LHCN-M2 (cell line): ENCODE measurements at places on chromosomes 5 and 9. TPM values are rescaled to one million over a fixed set of nuclear protein-coding genes. Genes with fewer than 3 reads are reported as not detected.

DNA sequence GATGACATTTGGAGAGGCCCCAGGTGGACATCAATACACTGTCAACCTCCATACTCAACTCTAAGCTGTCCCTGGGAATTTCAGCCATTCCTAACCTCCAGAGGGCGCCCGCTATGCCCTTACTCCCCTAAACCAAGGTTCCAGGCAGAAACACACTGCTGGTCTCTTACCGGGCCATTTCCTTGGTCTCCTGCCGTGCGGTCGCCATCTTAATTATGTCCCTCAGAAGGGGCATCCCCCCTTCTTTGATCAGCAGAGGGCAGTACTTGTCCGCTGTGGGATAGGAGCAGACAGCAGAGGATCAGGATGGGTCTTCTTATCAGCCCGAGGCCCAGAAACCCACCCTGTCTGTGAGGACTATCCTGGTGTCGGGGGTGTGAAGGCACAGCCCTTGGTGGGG is 9.3 kb upstream of the ZDHHC12 start:
- peak; percentile 85 for DNase-seq

- no peak for DNase-seq
These were observed 101.0 kb upstream of the GABRG2 start for GRCh38 chr5:161966564-161966963.

DNA sequence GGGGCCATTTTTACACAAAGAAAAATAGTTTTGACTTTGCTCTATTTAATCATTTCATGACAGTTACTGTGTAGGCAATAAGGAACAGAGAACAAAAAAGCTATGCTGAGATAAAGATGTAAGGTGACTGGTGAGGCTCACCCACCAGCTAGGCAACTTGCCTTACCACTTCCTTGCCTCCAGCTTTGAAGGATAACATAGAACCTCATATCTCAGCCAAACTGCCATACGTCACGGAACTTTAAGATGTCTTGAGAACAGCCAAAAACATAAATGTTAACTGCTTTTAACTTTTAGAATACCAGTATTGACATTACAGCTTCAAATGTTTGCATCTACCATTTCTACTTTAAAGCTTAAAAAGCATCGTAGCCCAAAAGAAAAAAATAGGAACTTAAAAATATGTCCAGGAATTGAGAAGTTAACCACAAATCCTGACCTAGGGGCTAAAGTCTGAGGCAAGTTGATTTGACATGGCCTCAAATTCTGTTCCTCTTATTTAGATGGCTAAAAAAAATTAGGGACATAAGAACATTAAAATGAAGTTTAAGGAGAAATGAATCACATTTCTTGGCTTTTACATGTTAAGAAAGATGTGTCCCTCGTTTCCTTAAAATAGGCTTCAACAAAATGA is 7.7 kb upstream of the GCNT4 start:
- DNase-seq, result no peak

Gene RAB3C
- total RNA-seq, result not detected in 2 replicates

GRCh38 chr5:172640139-172640538 is 924 bp upstream of the NEURL1B start:
- DNase-seq, result no peak

Gene CDKN2B
- 8.8 and 14.2 TPM in 2 replicates for total RNA-seq

DNA sequence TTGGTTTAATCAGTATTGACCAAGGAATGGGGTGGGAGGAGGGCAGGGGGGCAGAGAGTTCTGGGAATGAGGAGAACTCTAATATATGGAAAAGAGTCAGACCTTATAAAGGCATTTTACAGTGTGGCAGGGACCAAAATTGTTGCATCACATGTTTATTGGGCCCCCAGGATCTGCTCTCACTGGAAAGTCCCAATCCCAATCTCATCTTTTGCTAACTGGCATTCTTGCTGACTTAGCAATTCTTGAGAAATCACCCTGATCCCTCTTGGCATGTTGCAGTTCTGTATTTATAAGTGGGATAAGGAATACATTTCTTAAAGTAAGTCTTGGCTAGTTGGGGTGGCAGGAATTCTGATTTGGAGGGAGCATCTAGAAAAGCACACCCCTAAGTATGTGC is 104.4 kb upstream of the CXCL14 start:
- DNase-seq, result no peak

Gene TTLL11
- 3.4 and 3.8 TPM in 2 replicates for total RNA-seq

DNA sequence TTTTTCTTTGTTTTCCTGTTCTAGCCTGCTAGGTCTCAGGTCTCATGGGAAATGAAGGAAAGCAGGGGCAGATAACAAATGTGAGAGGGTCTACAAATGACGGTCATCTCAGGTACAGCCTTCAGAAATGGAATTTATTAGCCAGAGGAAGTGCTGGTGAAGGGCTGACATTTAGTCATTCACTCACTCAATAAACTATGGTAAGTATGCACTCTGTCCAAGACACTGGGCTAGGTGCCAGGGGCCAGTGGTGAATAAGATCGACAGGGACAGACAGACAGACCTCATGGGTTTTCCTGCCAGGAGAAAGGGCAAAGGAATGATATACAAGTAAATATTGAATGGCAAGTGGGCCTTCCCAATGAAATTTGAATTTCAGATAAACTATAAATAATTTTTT is 6.3 kb downstream of the PDE6A start:
- peak; percentile 98 for DNase-seq

DNA sequence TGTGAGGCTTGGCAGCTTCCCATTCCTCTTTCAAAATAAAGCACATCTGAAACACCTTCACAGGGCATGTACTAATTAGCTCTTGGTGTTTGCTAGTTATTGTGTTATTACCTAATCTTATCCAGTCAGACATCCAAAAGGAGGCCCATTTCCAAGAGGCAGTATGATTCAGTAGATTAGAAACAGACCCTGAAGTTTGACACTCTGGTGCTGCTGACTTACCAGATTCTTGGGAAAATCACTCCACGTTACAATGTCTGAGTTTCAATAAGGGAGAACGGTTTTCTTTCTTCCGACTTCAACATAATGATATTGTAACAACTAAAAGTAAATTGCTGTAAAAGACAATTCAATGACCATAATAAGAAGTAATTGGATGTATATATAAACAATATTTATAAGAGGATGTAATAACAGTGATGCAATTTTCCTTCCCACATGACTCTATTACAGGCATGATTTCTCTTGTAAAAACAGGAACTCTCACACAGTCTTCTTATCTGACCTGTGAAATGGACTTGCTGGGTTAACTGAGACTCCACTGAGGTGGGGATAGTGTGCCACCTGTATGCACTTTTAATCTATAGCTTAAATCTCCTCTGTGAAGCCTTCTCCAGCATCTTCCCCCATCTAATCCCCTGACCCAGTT is 181.3 kb upstream of the ELL2 start:
- DNase-seq, result no peak

GRCh38 chr5:122515709-122516431 is 203.8 kb downstream of the SNCAIP start:
- DNase-seq, result peak; percentile 57

DNA sequence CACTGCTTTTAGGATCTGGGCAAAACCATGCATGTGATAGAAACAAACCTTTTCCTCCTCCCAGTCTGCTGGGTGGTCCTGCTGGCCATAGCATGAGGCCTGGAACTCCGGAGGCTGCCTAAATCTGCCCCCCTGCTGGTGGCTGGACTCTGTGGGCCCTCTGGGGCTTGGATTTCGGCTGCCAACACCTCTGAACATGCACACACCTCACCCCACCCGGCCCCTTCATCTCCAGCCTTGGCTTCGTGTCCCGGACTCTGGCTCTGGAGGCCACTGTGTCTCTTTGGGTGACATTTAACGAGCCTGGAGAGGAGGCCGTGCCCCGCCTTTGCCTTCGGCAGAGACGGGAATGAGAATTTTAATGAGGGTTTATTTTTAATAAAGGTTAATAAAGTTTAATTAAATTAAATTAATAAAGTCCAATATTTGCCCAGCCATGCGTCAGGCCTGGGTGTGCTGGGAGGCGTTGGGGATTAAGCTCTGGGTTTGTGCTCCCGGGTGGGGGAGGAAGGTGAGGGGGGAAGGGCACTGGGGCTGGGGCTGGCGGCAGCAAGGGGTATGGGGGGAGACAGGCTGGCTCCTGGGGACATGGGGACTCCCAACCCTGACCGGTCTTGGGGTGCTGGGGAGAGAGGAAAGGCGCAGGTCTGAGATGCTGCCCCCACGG is 251.8 kb downstream of the PBX3 start:
- no peak for DNase-seq

Gene FAT2
- 0.13 TPM in 1 of 2 replicates, not detected in the other for total RNA-seq

DNA sequence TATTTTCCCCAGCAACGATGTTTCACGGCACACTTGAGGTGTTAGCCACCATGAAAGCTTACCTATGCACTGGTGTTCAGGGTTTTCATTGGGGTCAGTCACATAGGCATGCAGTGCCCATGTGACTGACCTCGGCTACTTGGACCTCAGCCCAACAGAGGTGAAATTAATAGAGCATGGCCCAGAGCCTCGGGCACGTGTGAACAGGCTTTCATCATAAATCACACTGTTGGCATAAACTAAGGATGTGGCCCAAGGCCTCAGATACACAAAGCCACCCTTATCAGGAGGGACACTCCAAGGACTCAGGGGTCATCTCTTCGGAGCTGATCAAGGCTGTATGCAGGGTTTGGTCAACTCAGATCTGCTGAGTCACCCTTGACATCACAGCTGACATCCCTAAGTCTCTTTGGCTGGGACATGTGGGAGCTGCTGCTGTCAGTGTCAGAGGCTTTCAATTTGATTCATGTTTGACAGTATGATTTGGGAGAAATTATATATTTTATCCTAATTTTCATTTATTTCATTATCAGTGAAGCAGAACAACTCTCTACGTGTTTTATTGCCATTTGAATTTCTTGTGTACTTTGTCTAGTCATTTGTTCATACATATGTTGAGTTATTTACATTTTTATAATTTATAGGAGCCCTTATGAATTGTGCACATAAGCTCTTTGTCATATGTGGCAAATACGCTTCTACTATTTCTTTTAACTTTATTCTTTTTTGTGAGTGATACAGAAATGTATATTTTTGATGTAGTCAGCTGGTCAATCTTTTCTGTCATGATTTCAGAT is 59.7 kb upstream of the ANKRD33B start:
- DNase-seq, result no peak

Gene QRFP
- not detected in 2 replicates for total RNA-seq

Gene BHMT
- not detected in 2 replicates for total RNA-seq

DNA sequence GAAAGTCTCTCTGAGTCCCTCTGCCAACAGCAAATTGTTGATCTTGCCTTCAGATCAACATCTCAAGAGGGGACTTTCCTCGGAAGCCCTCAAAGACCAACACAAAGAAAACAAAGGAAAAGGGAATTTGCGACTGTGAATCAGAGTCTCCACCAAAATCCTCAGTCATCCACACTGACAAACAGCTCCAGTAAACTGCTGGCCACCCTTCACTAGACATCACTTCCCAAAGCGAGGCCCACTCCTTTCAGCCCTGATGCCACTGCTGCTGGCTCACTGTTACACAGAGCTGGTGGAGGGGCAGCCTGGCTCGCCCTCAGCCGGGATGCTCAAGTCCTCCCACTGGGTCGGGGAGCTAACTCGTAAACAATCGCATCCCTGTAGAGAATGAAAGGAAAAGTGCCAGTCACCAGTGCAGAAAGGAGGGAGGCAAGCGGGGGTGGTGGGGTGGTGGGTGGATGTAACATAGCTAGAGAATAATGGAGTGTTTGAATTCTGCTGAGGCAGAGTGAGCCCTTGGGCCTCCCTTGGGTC is 1.3 kb downstream of the FGF1 start:
- no peak for DNase-seq

- no peak for DNase-seq
These were observed 29.3 kb upstream of the SLC6A19 start for GRCh38 chr5:1172007-1172581.

DNA sequence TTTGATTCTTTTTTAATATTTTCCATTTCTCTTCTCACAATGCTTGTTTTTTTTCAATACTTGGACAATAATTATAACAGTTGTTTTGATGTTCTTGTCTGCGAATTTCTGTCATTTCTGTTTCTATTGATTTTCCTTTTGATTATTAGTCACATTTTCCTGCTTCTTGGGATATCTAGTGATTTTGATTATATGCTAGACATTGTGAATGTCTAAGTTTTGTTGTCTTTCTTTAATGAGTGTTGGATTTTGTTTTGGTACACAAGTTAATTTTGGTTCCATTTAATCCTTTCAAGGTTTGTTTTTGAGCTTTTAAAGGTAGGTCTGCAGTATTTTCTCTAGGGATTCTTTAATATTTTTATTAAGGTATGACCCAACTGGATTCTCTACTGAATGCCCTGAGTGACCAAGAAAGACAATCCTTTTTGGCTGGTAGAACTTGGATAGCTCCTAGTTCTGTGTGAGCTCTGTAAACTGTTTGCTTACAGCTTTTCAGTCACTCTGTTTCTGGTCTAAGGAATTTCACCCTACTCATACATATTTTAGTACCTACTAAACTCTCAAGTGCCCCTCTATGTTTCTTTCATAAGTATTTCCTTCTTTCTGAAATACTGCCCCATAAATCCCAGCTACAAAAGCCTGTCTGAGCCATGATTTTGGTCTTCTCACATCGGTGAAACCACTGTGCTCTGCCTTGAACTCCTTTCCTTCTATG is 12.5 kb upstream of the PDE8B start:
- DNase-seq, result no peak

GRCh38 chr9:127801955-127802575 is 617 bp upstream of the FPGS start:
- DNase-seq, result no peak

- no peak for DNase-seq
These were observed 33.0 kb upstream of the NCS1 start for GRCh38 chr9:130139251-130139650.
